Activated T-cell treated with anti-CD3 and anti-CD28 coated beads, Interleukin-2, amount 50 U/mL, for 72 hours (primary cell): ENCODE measurements at places on chromosomes 2 and 18. TPM values are rescaled to one million over a fixed set of nuclear protein-coding genes. Genes with fewer than 3 reads are reported as not detected.

Gene NDC80
- 113 TPM for total RNA-seq

Gene MOCOS
- total RNA-seq: 1.2 TPM

Gene RAB6C
- total RNA-seq: 0.14 TPM

DNA sequence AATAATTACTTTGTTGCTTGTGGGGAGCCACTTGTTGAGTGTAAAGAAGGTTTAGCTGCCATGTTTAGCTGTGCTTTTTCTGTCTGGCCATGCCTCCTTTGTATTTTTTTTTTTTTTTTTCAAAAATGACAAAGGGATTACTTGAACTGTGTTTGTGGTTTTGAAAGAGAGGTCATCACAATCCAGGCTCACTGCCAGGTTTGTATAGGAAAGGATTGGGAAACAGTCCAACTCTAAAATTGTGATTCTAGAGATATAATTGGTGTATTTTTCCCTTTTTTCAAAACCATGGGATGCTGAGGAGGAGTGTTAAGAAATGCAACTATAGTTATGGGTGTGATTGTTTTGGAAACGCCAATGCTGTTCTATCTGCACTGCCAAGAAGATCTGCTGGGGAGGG is 4.3 kb downstream of the ITPRIPL1 start:
- no peaks in the 10 kb centered on the region for H3K27me3 ChIP-seq
- H3K4me3 ChIP-seq: no peak overlapping the region
- peaks cover 25% of the 10 kb centered on the region for H3K36me3 ChIP-seq
- H3K27ac ChIP-seq: no peak overlapping the region
- H3K4me1 ChIP-seq: peaks cover 57% of the 10 kb centered on the region
- DNase-seq: no peak
